Activated CD4-positive, alpha-beta T cell treated with anti-CD3 and anti-CD28 coated beads for 24 hours (primary cell): ENCODE measurements at places on chromosomes 3 and 15.

GRCh38 chr3:8766148-8766547 lies 3.3 kb downstream of the OXTR start:
- DNase-seq, result no peak

GRCh38 chr3:131546441-131546840 lies 43.7 kb upstream of the MRPL3 start:
- DNase-seq, result no peak

DNA sequence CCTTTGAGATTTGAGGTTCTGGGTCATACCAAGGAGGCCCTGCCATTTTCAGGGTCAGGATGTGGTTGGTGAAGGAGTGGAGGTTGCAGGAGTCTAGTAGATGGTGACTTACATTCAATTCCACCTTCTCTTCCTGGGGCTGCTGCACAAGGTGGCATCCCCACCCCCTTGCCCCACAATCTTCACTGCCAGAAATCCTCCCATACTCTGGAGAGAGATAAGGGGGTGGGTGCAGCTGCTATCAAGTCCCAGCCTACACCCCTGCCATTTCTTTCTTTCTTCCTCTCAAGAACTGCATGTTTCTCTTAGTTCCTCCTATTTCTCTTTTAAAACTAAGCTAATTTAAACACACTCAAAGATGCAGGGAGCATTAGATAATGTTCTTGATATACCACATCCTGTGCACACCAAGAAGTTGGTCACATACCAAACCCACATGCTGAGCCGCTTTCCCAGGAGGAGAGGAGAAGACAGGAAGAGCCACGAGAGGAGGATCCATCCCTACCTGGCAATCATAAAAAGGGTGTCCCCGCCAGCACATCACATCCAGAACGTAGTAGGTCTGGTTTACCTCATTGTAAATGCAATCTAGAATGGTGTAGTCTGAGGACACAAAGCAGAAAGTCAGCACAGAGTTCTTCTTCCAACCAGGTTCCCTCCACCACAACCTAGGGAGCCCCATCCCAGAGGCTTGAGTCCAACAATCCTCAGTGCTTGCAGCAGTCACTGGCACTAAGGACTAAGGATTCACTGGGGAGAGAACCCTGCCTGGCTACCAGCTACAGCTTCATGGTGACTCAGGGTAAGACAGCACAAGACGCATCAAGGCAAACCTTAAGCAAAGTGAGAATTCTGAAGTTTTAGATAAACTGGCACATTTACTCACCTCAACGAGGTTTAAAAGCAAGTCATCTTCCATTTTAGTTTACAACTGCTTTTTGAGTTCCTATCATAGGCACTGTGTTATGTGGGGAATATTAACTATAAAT lies 18.5 kb downstream of the SNUPN start:
- DNase-seq, result no peak

DNA sequence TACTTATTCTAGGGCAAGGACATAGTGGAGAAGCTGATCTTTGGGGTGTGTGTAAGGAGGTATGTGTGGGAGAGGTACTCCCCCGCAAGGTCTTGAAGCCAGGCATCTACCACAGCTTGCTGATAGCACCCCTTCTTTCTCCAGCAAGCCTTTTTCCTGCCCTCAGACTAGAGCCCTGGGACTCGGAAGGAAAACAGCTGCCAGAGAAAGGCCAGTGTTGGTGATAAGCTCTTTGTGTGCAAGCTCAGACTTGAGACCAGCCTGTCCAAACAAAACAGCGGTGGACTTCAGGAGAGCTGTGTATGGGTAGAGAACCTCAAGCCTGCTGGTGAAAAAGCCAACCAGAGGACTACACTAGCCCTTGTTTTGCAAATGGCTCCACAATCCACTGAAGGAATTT lies 1028.6 kb downstream of the MCTP2 start:
- DNase-seq, result no peak

DNA sequence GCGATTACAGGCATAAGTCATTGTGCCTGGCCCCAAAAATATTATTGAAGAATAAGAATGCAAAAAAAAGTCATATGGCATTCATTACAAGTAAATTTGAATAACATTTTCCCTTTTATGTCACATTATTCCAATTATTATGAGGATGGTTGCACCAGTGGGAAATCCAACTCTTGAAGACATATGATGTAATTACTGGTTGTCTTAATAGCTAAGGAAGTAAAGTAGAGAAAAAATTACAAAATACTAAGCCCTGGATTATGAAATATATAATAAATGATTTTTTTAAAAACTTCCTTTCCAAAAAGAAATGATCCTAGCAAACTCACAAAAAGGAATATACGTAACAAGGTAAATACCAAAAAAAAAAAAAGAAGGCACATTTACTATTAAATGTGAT lies 98.9 kb downstream of the FMN1 start:
- no peak for DNase-seq

- no peak for DNase-seq
Measured at GRCh38 chr3:85533586-85533985, 574.8 kb downstream of the CADM2 start.

DNA sequence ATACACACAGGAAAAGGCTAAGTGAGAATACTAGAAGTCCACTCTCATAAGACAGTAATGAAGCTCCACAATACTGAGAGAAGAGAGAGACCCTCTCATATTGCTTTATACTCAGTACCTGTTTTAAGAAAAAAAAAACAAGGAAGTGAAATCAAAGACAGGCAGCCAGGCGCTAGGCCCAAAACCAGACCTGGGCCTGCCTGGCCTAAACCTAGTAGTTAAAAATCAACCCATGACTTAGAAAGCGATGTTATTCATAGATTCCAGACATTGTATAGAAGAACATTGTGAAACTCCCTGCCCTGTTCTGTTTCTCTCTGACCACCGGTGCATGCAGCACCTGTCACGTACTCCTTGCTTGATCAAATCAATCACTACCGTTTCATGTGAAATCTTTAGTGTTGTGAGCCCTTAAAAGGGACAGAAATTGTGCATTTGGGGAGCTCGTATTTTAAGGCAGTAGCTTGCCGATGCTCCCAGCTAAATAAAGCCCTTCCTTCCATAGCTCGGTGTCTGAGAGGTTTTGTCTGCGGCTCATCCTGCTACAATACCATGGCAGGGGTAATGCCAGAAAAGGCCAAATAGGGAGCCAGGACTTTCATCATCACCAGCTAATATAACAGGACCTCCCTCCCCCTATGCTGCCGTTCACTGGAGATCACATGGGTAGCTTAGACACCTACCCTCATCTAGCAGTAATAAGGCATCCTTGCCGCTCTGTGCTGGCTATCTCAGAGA lies 1294.1 kb downstream of the NSUN3 start:
- no peak for DNase-seq

DNA sequence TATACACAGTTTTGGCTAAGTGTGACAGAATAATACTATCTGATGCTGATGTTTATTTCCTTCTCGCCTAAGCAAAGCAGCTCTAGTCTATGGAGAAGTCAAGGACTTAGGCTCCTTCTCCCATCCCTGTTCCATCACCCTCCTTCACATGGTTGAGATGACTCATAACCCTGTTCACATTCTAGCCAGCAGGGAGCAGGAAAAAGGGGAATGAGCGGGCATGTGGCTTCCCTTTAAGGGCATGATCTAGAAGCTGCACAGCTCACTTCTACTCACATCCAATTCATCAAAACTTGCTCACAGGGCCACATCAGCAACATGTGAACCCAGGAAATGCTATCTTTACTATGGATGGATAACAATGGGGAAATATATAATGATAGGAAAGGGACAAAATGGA lies 40.9 kb downstream of the CBLB start:
- no peak for DNase-seq

DNA sequence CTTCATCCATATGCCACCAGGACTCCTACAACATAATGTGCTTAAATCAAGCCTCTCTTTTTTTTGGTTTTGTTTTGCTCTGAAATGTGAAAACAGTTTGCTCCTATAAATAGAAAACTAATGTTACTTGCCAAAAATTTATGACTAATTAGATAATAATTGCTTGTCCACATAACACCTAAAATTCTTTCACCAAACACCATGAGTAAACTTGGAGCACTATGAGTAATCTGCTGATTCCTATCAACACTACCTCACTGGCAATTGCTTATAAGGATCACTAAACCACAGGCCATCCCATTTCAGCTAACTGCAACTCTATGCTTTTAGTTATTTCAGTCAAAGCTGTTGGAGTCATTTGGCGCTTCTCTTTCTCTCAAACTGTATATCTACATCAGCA lies 252.7 kb downstream of the EPHA3 start:
- DNase-seq, result no peak
